ENCODE measurements at places on chromosomes 11 and 22. TPM values are rescaled to one million over a fixed set of nuclear protein-coding genes. Genes with fewer than 3 reads are reported as not detected.

The OR52L1 gene
- total RNA-seq = not detected

The SMC1B gene
- total RNA-seq = 0.68 TPM

The TMEM225 gene
- total RNA-seq = not detected

The CTSC gene
- total RNA-seq = 181 TPM

The PATE1 gene
- not detected for total RNA-seq

The GLYATL2 gene
- not detected for total RNA-seq

The GUCD1 gene
- 131 TPM for total RNA-seq

The PARVA gene
- total RNA-seq = not detected

The SYT9 gene
- not detected for total RNA-seq

The CDC42BPG gene
- total RNA-seq = 0.50 TPM

The SPTBN2 gene
- 0.80 TPM for total RNA-seq

The PPP6R3 gene
- 115 TPM for total RNA-seq

The SCUBE1 gene
- total RNA-seq = 0.11 TPM

The ZNF74 gene
- total RNA-seq = 10.7 TPM

The HPX gene
- total RNA-seq = 0.18 TPM

The HORMAD2 gene
- total RNA-seq = 0.45 TPM

The MYRF gene
- 1.2 TPM for total RNA-seq

The HSPA8 gene
- total RNA-seq = 2,726 TPM

The MMP27 gene
- not detected for total RNA-seq

The KCNJ1 gene
- total RNA-seq = not detected

The WNT7B gene
- total RNA-seq = not detected

The CFAP300 gene
- total RNA-seq = not detected

The NCR3LG1 gene
- 1.0 TPM for total RNA-seq

The C1QTNF4 gene
- 0.30 TPM for total RNA-seq

The MMP3 gene
- not detected for total RNA-seq

The CALCB gene
- 1.1 TPM for total RNA-seq

The MTCH2 gene
- 104 TPM for total RNA-seq

The MS4A4E gene
- total RNA-seq = 0.16 TPM

The OR2AG2 gene
- 0.18 TPM for total RNA-seq

The OVOL1 gene
- not detected for total RNA-seq

The LUZP2 gene
- not detected for total RNA-seq

The TMEM151A gene
- total RNA-seq = not detected

The IFITM10 gene
- 0.68 TPM for total RNA-seq

The ZNF280B gene
- 3.1 TPM for total RNA-seq

The CST6 gene
- not detected for total RNA-seq

The LINC01488 gene
- not detected for total RNA-seq

The E2F8 gene
- total RNA-seq = 41.9 TPM

The C11orf87 gene
- not detected for total RNA-seq

The TRIM34 gene
- total RNA-seq = 7.4 TPM

The CDC42EP1 gene
- total RNA-seq = 0.11 TPM

The C11orf86 gene
- not detected for total RNA-seq

The TIGD3 gene
- 1.1 TPM for total RNA-seq

The OR52A1 gene
- total RNA-seq = not detected

The RAB3IL1 gene
- not detected for total RNA-seq

The HEPHL1 gene
- not detected for total RNA-seq

The PLXNB2 gene
- 10.1 TPM for total RNA-seq

The ENTHD1 gene
- 0.14 TPM for total RNA-seq

The TH gene
- total RNA-seq = not detected

The MYOD1 gene
- total RNA-seq = not detected

The RAB39A gene
- not detected for total RNA-seq
